Fibroblast of skin of right biceps (primary cell): ENCODE measurements at places on chromosomes 13 and 19.

DNA sequence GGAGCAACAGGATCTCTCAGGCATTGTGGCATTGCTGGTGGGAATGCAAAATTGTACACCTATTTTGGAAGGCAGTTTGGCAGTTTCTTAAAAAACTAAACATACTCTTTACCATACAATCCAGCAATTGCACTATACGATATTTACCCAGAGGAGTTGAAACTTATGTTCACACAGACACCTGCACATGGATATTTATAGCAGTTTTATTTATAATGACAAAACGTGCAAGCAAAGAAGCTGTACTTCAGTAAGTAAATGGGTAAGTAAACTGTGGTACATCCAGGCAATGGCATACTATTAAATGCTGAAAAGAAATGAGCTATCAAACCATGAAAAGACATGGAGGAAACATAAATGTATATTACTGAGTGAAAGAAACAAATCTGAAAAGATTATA lies 71.6 kb upstream of the UBAC2 start:
- no peak for DNase-seq

- DNase-seq: peak; percentile 56
Observed at GRCh38 chr13:63107179-63107943, 1691.7 kb upstream of the PCDH20 start.

GRCh38 chr19:50383001-50383851 lies 921 bp upstream of the POLD1 start:
- peak; percentile 24 for DNase-seq

DNA sequence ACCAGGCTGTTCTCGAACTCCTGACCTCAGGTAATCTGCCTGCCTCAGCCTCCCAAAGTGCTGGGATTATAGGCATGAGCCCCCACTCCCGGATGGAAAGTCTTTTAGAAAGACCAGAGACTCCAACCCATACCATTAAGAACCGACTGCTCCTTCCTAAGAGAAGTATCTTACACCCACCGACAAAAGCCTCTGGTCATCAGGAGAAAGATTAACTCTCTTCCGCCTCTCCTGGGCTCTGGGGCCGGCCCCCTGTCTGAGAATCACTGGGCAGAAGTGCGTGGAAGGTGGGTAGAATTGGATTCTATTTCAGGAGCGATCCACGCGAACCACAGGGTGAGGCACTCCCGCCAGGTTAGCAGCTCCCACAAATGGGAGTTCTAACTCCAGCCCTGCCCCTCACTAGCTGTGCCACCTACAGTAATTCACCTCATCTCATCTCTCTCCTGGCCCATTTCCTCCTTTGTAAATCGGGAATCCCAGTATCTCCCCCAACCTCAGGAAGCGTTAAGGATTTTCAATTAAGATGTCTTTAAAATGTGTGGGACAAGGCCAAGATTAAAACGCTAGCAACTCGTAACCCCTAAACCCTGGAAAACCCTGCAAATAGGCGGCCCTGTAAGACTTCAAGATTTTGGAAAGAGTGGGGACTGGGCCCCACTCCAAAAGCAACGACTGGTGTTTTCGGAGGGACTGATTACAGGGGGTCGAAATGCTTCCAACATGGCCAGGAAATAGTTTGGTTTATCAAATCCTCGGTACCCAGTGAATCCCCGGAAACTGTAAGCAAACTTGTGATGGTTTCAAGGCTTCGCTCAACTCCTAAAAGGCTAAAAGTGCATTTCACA lies 1.3 kb downstream of the HNRNPL start:
- no peak for DNase-seq

- no peak for DNase-seq
Observed at GRCh38 chr19:45472563-45473366, 5.0 kb downstream of the FOSB start.

- no peak for DNase-seq
Observed at GRCh38 chr13:59477011-59477410, 686.7 kb downstream of the DIAPH3 start.

GRCh38 chr13:107642831-107643230 lies 572.5 kb downstream of the LIG4 start:
- no peak for DNase-seq

- peak; percentile 77 for DNase-seq
Observed at GRCh38 chr13:98508280-98508679, 68.6 kb downstream of the STK24 start.

DNA sequence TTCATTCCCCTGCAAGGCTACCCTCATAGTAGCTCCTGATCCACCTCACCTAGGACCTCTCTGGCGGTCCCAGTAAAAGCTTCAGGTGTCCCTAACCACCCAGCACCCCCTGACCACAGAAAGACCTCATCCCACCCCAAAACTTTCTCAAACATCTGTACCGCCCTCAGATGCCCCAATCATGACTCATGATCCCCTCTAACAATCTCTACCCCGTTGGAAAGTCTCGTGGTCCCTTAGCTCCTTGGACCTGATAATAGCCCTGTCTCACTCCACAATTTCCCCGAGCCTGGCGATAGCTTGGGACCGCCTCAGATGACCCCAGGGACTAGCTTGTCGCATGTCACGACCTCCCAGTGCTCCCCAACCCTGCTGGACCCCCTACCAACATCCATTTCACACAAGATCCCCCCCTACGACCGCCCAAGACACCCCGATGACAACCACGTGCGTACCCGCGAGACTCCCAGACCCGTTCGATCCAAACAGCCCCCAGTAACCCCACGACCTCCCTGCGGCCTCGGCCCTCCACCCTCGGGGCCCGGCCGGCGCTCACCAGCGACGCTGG lies 450 bp downstream of the NDUFA11 start:
- DNase-seq: peak; percentile 61

DNA sequence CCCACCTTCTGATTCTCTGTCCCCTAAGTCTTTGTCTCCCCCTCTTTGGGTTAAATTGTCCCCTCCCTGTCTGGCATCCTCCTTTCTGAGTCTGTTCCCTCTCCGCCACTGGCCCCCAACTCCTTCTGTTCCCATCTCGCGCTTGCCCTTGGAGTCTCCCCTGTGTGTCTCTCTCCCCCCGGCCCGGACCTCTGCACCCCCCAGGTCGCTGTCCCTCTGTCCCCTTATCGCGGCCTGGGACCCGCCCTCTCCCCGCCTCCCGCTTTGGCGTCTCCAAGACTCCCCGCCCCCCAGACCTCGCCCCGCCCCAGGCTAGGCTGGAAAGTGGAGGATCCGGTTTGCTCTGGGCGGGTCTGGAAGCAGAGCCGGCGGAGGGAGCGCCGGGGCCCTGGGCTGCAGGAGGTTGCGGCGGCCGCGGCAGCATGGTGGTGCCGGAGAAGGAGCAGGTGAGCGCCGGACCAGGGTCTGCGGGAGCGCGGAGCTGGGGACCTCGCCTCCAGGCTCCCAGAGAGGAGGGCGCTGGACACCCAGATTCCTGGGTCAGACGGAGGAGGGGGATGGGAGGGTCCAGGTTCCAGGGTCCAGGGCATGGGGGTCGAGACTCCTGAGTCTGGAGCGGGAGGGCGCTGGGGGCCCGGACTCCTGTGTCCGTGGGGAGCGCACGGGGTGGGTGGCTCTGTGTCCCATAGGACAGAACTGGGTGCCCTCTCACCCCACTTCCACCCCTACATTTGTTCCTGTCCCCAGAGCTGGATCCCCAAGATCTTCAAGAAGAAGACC lies at the start of gene TRPM4:
TSS of gene TRPM4 (plus strand) at position 348 of the 780 bp plus-strand sequence. CDS start at position 423, 75 bp downstream.
- peak; percentile 83 for DNase-seq

GRCh38 chr13:50401049-50401505 lies 385.8 kb downstream of the KCNRG start:
- peak; percentile 80 for DNase-seq

GRCh38 chr13:94613051-94613450 lies 11.4 kb downstream of the GPR180 start:
- DNase-seq: no peak

DNA sequence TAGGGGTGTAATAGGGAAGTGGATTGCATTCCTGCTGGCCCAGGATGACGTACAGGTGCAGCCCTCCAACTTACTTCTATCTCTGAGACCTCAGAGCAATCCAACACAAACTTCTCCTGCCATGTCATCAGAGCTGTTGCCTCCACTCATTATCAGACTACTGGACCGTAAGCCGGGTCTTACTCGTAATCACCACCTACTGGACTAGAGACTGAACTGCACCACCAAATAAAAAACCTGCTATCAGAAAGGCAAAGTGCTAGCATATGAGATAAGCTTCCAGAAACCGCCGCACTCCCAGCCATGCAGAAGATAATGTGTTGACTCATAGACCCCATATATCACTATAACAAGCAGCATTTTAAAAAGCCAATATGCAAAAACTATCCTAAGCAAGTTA lies 102.0 kb downstream of the SLITRK1 start:
- peak; percentile 17 for DNase-seq

- no peak for DNase-seq
Observed at GRCh38 chr13:71606818-71607217, 260.2 kb downstream of the DACH1 start.

DNA sequence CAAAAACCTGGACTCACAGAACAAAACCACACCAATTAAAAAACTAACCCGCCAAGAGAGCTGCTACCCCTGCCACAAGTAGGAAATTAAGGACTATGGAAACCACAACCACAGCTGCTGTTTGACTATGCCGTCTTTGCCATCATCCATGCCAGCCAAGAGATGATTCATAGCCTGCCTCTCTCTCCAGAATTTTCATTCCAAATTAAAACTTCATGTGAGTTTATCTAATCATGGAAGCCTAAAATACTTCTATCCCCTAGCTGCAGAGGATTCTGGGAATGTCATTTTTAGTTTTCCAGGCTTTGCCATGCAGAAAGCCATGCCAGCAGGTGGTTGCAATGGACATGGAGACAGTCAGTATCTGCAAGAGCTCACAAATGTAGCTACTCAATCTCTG lies 27.6 kb upstream of the GTF2F2 start:
- DNase-seq: no peak

- DNase-seq: no peak
Observed at GRCh38 chr19:10417541-10418234, 2.6 kb upstream of the PDE4A start.

DNA sequence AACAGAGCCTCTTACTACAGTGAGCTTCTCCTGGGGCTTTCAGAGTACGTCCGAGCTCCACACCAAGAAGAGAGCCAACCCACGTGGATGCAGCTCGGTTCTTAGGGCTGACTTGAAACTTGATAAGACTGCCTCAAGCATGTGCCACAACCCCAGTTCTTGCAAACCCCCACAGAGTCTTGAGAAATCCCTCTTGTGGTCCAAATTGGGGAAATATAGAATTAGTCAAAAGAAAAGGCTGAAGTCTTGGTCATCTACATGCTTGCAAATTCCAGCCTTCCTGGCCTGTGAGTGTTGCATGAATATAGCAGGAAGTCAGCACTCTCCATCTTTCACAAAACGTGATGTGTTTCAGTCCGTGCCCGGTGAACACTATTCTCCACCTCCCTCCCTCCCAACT lies 95.2 kb downstream of the GGACT start:
- DNase-seq: no peak

- DNase-seq: no peak
Observed at GRCh38 chr13:39244561-39245230, 206.4 kb downstream of the NHLRC3 start.

DNA sequence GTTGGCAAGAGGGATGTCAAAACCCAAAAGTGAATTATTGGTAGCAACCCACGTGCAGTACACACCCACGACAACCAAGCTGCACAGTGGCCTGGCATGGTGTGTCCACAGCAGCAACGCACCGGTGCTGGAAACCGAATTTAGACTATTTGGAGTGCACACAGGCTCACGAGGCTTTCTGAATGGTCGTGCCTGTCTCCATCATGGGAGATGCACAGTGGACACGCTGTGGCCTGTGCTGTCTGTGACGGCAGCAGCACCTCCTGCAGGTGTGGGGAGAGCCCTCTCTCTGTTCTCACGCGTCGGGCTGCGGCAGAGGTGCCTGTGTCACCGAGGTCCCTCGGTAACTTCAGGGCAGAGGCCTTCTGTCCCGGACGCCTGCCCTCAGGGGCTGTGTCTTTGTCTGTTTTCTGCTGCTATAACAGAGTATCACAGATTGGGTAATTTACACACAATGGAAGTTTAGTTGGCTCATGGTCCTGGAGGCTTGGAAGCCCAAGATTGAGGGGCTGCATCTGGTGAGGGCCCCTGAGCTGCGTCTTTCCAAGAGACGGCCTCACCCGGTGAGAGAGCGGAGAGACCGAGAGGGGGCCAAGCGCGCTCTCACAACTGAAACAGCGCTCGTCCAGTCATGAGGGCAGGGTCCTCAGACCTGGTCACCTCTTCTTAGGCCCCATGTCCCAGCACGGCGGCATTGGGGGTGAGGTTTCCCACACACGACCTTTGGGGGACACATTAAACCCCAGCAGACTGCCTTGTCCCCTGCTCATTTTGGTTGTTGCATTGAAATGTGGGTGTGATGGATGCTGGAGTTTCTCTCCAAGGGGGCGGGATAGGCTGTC lies 9.1 kb upstream of the MCF2L start:
- no peak for DNase-seq

GRCh38 chr19:50835785-50836542 lies 2.6 kb upstream of the KLK15 start:
- peak; percentile 50 for DNase-seq

GRCh38 chr13:93956426-93956825 lies 523.1 kb downstream of the DCT start:
- peak; percentile 50 for DNase-seq

DNA sequence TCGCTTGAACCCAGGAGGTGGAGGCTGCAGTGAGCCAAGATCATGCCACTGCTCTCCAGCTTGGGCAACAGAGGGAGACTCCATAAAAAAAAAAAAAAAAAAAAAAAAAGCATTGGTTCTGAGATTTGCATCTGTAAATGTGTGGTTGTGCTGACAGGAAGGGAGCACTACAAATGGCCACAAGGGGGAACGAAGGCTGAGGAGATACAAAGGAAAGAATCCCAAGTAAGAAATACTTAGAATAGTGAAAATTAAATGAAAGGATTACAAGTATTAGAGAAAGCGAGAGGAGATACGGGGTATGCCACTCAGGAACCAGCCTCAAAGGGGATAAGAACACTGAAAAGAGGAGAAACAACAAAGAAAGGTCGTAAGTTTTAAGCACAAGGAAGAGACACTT lies 284.9 kb downstream of the KLF12 start:
- peak; percentile 38 for DNase-seq

DNA sequence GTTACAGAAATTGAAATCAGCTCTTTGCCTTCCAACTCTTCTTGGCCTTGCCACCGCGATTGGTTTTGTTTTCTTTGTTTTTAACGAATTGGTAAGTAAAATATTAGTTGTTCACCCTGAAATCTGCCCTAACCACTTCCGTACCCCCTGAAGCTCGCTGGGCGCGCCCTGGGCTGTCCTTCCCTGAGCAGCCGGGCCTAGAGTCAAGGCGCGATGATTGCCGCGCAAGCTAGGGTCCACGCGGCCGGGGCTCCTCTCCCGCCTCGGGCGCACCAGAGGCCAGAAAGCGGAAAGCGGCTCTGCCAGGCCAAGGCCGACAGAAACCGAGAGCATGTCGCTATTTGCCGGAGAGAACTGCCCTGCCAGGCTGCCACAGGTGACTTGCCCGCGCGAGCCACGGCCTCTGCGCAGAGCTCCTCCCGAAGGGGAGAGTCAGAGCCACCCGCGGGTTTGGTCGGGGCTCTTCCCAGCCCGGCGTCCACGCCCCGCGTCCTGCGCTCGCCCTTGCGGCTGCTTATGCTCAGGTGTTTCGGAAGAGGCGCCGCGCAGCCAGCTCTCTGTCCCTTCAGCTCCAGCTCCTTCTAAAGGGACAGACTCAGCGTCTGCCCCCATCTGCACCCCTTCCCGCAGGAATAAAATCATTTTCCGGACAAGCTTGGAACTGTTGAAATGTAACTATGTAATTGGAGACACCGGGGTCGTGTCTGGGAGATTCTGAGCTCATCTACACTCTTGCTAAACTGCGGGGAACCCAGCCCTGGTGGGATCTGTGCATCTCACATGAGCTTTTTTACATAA lies 6.6 kb upstream of the CDX2 start:
- DNase-seq: no peak

GRCh38 chr13:114002009-114002544 lies 28.2 kb upstream of the C13orf46 start:
- DNase-seq: peak; percentile 19

GRCh38 chr19:40054632-40055031 lies 1.4 kb downstream of the ZNF780B start:
- DNase-seq: no peak
